ENCODE measurements at places on chromosomes 1 and 21. TPM values are rescaled to one million over a fixed set of nuclear protein-coding genes. Genes with fewer than 3 reads are reported as not detected.
A peak's percentile ranks its signal among the peaks of the same experiment; 100 is the strongest.

The TSSK3 gene
- total RNA-seq = 3.9 TPM

- DNase-seq = no peak
- no peak overlapping the region for H3K4me3 ChIP-seq
- H3K36me3 ChIP-seq = no peaks in the 10 kb centered on the region
- H3K4me1 ChIP-seq = no peaks in the 10 kb centered on the region
- H3K27ac ChIP-seq = no peak overlapping the region
Measured at GRCh38 chr1:90348934-90349333, 354.0 kb downstream of the ZNF326 start.

The NUF2 gene
- 19.6 TPM for total RNA-seq

DNA sequence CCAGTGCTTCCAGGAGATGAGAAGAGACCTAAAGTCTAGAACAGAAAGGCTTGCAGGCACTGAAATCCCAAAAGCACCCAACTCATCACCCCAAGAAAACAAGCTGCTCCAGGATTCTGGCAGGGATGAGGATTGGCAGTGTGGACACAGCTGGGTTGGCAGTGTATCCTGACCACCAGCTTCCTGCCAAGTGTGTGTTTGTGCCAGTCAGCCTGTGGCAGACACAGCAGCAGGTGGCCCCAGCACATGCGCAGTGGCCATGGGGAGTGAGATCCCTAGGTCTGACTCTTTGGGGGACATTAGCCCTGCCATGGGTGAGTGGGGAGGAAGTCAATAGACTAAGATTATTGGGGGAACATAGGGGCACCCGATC lies 8.7 kb upstream of the SNAPIN start:
- DNase-seq = no peak
- no peaks in the 10 kb centered on the region for H3K27me3 ChIP-seq
- H3K27ac ChIP-seq = peak overlapping the region; percentile 60

DNA sequence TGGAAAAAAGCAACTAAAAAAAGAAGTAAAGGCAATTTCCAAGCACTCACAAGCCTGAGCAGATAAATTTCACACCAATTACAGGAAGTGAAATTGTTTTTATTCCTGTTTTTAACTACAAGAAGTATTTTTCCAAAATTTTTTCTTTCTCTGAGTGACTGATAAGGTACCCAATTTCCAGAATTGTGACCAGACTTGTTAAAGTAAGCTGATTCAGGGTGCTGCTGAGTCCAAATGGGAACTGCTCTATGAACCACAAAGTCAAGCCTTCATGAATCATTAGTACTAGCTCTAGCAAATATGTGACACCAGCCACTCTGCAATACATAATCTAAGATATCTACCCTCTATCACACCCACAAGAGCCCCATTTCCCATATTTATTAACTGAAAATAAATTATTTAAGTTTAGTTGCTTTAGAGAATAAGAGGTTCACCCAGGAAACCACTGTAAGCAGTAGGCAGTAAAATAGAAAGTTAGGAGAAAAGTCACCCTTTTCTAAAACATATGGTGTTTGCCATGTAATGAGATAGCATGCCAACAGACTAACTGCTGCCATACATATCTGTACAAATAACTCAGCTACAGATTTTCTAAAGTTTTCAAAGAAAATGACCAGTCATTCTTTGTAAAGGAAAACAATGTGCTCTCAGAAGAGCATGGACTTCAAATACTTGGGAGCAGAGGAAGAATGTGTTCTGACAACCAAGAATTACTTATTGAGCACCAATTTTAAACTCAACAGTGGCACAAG lies 43.1 kb upstream of the TNFSF18 start:
- H3K27me3 ChIP-seq = peaks cover 5% of the 10 kb centered on the region
- peaks cover 3% of the 10 kb centered on the region for H3K36me3 ChIP-seq
- DNase-seq = no peak
- peaks cover 8% of the 10 kb centered on the region for H3K4me1 ChIP-seq
